Omental fat pad (tissue), 4 donors: ENCODE measurements at places on chromosomes 12 and 14. TPM values are rescaled to one million over a fixed set of nuclear protein-coding genes. Genes with fewer than 3 reads are reported as not detected.

DNA sequence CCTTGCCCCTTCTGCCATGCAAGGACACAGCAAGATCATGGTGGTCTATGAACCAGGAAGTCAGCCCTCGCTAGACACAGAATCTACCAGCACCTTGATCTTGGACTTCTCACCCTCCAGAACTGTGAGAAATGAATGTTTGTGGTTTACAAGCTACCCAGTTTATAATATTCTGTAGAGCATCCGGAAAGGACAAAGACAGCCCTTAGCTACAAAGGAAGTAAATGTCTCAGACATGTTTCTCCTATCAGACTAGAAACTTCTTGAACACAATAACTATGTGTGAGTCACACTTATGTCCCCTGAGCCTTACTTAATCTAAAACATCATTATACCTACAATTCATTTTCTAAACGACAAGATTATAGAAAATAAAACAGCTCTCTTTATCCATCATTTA lies 176.7 kb downstream of the KLHL28 start:
- DNase-seq = no peak

GRCh38 chr14:104572668-104573067 lies 6.9 kb upstream of the C14orf180 start:
- DNase-seq = no peak

DNA sequence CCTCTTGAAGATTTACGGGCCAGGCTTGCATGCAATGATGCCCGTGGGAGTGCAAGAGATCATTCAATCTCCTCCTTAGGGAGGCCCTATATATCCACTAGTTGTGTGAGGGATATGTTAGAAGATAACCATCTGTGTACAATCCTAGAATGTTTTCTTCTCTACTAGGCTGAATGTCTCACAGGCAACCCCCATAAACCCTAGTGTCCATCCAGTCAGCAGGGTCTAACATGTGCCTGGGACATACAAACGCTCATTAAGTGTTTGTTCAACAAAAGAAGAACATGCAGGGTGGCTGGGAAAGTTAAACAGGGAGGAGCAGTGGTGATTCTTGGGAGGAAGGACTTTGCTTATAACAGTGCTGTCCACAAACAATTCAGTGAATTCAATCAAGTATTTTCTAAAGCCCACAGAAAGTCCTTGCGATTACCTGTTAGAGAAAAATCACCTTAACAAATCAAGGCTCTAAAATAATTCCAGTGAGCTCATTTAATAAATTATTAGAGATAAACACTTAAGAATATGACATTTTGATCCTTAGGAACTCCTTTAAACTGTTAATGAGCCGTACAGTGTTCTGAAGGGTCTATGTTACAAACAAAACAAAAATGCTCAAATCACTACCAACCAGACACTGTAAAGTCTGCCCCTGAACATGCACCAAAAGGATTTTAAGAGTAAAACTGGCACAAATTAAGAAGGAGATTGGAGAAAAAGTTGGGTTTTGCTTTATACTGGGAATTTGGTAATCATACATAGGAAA lies 96.6 kb upstream of the FERMT2 start:
- DNase-seq = no peak

CACNA2D4 gene
- 13.0 TPM for total RNA-seq

CLIP1 gene
- 189 TPM for total RNA-seq

- DNase-seq = no peak
These were observed 48.1 kb downstream of the SLC8A3 start for GRCh38 chr14:70140614-70141013.

DNA sequence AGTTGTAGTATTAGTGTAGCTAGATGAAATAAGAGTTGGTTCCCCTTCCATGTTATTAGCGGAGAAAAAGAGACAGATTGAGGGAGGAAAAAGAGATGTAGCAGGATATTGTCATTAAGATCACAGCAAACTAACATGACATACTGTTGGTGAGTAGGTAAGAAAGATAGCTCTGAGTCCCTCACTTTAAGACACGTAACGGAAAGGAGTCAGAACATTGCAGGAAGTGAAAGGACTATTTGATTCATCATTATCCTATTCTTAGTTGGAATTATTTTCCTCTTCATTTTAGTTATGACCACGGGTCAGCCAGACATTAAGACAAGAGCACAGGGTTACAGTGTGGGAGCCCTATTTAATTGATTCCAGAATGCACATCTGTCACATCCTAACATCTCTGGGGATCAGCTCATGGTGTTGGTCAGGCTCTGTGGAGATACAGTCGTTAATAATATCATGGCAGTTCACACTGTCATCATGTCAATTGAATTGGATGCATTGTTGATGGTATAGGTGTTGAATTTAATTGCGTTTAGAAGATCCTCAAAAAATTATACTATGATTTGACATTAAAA lies 55.0 kb downstream of the TMX1 start:
- DNase-seq = no peak
